ENCODE measurements at places on chromosomes 4 and X.
A peak's percentile ranks its signal among the peaks of the same experiment; 100 is the strongest.

- no peak for DNase-seq
Measured at GRCh38 chr4:147461161-147461560, 19.7 kb upstream of the EDNRA start.

- no peak for DNase-seq
Measured at GRCh38 chr4:184506527-184507121, 32.3 kb upstream of the IRF2 start.

- peak; percentile 83 for DNase-seq
Measured at GRCh38 chr4:138910914-138911336, 104.7 kb upstream of the NOCT start.

- DNase-seq, result no peak
Measured at GRCh38 chrX:94058728-94059382, 384.8 kb downstream of the FAM133A start.

- no peak for DNase-seq
Measured at GRCh38 chrX:115559672-115560071, 1.3 kb upstream of the PLS3 start.

DNA sequence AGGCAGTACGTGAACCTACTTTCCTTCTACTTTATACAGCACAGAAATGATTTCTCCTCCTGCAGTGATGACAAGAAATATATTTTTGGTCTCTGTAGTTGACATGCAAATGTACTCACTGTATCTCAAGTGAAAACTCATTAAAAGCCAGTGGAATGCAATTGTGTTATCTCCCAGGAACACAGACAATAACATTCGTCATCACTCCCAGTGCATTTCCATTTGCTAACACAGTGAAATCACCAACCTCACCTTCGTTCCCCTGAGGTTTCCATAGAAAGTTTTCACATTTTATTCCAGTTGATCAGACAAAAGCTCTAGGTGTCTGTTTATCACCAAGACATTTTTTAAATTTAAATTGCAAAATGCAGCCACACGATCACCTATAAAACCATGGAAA is 2.5 kb upstream of the SPANXD start:
- DNase-seq, result no peak

- no peak for DNase-seq
Measured at GRCh38 chr4:36716874-36717273, 435.5 kb downstream of the DTHD1 start.

GRCh38 chr4:67714248-67714583 is 13.3 kb upstream of the UBA6 start:
- DNase-seq, result no peak

DNA sequence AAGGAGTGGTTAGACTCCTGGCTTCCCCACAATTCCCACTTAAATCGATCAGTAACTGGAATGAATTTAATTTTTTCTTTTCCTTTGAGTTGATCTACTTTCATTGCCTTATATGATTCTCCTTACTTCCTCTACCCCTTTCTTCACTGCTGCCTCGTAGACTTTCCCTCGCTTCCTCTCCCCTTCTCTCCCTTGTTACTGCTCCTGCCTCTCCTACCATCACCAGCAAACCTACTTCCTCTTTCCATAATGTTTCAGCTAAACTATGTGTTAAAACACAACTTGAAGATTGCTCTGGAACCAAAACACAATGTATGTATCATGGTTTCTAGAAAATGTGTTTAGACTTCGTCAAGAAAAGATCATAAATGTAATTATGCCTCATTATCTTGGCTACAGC is 132.0 kb upstream of the TET2 start:
- DNase-seq, result no peak

GRCh38 chrX:129577473-129577872 is 37.4 kb downstream of the OCRL start:
- DNase-seq, result no peak

DNA sequence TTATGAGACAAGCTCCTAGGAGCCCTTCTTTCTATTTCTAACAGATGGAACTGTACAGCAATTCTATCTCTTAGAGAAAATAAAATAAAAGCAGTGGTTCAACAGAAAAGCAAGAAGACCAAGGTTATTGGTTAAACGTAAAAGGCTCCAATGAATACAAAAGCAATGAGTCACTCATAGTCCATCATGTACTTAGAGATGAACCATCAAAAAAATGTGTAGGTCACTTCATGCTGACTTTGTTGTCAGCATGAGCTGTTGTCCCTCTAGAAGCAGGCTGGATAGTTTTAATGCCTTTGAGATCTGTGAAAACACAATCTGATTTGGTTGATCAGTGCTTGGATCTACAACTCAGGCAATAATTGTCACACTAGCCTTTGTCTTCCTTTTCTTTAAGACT is 378.6 kb upstream of the ANXA10 start:
- no peak for DNase-seq

- no peak for DNase-seq
Measured at GRCh38 chrX:16075087-16075486, 48.3 kb upstream of the GRPR start.

DNA sequence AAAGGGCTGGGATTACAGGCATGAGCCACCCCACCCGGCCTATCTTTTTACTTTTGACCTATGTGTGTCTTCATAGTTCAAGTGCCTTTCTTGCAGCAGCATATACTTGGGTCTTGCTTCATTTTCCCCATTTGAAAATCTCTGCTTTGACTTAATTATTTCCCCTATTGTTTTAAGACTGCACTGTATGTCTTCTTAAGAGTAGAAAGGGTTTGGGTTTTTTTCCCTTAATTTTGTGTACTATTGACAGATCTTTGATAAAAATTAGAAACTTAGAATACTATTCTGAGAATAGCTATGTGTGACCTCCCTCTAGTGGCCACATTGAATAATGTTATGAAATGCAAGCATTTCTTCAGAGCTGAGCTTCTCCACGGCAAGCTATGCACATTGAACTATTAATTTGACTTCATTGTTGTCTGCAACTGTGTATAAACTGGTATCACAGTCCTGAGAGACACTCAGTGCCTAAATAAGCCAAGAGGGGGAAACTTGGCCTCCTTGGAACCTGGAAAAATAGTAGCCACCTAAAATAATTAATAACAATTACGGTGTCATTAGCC is 8.7 kb upstream of the SLC25A4 start:
- DNase-seq, result no peak

GRCh38 chrX:48999030-48999429 is 3.0 kb downstream of the GRIPAP1 start:
- no peak for DNase-seq

DNA sequence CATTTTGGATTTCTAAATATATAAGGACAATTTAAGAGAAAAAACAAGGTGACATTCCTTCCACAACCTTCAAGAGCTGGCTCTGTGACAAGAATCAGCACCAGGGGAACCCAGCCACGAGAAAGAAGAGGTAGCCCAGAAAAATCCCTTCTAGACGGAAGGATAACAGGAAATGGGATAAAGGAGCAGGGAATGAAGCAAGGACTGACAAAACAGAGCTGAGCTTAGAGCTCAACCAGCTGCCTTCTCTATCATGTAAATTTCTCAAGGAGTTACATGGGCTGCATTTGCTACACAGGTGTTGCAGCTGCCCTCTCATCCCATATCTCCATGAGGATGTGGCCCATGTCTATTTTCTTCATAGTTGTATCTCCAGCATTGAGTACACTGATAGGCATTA is 154.2 kb upstream of the PRDX4 start:
- no peak for DNase-seq

DNA sequence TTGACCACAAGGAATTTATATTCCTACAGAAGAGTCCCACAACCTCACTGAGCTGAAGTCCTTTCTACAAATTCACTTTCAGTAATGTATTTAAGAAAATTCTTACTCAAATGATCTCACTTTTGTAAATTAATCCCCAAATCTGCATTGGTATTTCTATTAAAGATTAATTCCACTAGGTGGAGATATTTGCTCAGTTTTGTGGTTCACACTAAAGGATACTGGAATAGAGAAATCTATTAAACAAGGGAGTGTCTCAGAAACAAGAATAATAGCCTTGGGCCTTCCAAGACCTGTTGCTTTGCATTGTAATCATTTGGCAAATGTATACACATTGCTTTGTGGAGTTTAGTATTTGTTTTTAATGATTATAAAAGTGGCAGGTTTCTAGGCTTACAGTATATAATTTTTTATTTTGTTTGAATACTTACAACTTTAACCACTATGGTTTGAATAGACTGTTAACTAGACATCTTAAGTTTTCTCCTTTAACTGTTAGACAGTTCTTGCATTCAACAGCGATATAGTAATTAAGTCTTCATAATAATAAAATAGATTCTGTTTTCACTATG is 25.9 kb downstream of the CFAP299 start:
- no peak for DNase-seq

DNA sequence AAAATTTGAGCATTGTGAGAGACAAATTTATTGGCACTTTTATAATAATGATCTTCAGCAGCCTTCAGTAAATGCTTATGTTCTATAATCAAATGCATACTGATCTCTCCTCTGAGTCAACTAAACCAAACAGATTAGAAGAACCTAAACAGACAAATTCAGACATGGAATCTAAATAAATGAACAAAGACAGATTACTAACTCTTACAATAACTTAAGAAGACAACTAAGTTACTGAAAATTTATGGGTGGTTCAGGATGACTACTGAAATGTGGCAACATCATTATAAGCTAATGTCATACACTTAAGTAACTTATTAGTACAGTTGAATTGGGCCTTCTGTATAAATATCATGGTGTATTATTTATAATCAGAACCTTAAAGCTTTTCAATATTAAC is 127.3 kb downstream of the NEK1 start:
- DNase-seq, result no peak

GRCh38 chr4:118772081-118772766 is 63.7 kb downstream of the SEC24D start:
- DNase-seq, result no peak

- no peak for DNase-seq
Measured at GRCh38 chrX:150517303-150517910, 51.0 kb upstream of the MTM1 start.

DNA sequence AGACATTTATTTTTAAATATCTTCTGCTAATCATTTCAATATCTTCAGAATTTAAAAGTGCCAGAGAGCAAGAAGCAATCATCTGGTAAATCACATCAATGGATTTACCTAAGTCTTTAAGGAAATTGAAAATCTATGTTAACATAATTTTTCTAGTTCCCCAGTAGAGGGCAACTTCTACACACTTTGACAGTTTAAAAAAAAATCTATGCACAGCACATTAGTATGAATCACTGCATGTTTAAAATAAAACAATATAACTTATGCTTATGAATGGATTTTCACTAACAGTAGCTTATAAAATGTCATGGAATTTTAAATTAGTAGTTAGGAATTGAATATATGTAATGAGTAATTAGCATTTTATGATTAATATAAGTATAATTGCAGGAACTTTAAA is 126.5 kb downstream of the REELD1 start:
- no peak for DNase-seq

- no peak for DNase-seq
Measured at GRCh38 chr4:76589872-76590797, 155.1 kb downstream of the SHROOM3 start.

DNA sequence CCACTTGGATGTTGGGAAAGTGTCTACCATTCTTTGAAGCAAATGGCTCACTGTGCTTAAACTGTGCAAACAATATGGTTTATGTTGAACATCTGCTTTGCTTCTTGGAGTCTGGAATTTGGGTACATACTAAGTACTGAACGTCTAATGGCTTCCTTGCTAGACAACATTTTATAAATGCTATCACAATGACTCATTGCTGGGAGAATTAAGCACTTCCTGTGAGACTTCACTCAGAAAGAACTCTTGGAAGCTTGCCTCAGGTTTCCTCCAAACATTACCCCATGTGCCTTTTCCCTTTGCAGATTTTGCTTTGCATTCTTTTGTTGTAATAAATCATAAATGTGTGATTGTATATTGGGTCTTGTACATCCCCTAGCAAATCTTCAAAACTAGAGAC is 139.7 kb downstream of the PACRGL start:
- DNase-seq, result no peak

DNA sequence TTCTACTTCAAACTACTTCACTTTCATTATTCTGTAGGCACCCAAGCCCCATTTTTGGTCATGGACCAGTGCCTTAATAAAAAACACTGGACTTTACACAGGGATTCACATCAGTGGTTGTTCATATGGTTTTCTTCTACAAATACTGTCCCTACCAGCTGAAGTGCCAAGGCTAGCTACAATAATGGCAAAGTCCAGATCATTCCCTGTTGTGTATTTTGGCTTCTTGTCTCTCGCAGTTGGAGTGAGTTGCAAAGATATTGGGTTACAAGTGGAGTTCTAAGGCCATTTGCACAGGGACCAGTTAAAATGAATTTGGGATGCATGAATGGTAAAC is 16.7 kb upstream of the ANKRD17 start:
- no peak for DNase-seq

DNA sequence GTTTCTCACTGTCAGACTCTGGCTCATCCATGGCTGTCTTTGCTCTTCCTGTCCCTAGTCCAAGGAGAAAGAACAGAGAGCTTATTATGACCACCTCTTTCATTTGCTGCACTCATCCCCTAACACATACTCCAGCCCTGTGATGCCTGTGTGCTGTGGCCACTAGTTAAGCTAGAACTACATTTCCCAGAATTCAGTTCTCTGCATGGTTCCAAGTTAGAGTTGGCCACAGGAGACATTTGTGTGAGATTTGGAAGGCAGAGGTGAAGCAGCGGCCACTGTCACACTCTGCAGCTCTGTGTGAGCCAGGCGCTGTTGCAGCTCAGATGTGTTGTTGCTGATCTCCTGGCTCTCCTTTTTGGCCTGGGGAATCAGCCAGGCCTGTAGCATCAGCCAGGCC is 188.2 kb upstream of the ATP6AP2 start:
- no peak for DNase-seq

- DNase-seq, result no peak
Measured at GRCh38 chrX:9189286-9189685, 155.4 kb upstream of the FAM9B start.

GRCh38 chr4:138832563-138832962 is 183.0 kb upstream of the NOCT start:
- DNase-seq, result no peak
